Kidney glomerular epithelial cell (primary cell): ENCODE measurements at places on chromosomes 11 and 22.

DNA sequence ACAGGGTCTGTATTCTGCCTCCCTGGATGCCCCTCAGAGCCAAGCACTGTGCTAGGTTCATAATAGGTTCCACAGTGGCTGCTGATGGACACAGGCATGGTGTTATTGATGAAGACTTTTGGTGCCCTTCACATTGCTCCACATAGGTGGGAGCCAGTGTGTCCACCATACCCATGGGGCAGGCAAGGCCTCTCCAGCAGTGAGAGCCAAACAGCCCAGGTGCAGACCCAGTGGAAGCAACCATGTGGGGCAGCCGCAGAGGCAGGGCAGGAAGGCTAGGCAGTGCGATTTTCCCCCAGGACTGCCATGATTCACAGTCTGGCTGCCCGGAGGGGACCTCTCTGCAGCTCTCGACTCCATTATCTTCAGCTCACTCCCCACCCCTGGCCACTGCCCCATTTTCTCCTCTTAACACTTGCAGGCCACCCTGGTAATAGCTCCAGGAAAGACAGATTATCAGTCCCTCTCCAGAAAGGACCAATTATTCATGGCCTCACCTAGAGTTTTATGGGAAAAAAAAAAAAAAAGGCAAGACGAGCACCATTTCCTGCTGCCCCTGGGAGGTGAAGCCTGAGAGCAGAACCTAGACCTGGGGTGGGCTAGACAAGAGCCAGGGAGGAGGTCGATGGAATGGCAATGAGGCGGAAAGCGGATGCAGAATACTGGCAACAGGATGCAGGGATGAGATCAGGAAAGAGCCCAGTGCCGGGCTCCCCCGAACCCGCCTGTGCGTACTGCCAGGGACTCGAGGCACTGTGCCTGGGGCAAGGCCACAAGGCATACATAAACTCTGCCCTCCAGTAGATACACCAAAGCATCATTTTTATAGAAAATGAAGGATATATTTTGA is 343.0 kb upstream of the NCAM1 start:
- DNase-seq, result no peak

- DNase-seq, result no peak
These were observed 15.6 kb downstream of the ARAP1 start for GRCh38 chr11:72736452-72737069.

DNA sequence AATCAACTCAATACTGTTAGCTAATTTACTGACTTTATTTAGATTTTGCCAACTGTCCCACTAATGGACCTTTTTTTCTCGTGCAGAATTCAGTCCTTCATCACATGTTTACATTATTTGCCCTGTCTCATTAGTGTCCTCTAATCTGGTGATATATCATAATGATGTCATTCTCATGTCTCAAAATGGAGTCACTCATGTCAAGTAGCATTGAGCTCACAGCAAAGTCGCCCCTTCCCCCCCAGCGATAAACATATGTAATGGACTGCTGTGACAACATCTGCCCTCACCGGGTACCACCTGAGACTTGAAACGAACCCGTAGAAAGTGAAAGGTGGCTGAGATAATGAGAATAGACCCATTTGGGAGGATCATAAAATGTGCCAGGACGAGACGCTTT is 37.6 kb downstream of the HIPK3 start:
- DNase-seq, result no peak

- no peak for DNase-seq
These were observed 103.9 kb downstream of the ARL14EP start for GRCh38 chr11:30426781-30427180.

DNA sequence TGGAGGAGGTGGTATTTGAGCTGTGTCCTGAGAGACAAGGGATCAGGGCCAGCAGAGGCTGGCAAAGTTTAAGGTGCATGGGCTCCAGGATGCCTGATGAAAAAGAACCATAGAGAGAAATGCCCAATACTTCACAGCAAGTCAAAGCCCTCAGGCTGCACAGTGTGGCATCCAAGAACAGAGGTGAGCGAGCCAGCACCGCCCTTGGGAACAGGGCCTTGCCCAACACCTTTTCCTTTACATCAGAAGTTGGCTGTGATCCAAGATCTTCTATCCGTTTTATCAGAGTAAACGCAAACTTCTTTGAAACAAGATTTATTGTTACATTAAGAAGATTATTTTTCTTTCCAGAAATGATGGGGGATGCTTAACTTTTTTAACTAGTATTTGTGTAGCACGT is 1.4 kb downstream of the B3GNT6 start:
- no peak for DNase-seq

- DNase-seq, result no peak
These were observed 18.2 kb upstream of the CLPB start for GRCh38 chr11:72452495-72452894.

- no peak for DNase-seq
These were observed 27.7 kb downstream of the LRP4 start for GRCh38 chr11:46890665-46891064.

GRCh38 chr11:95661162-95661561 is 128.4 kb downstream of the FAM76B start:
- DNase-seq, result no peak

DNA sequence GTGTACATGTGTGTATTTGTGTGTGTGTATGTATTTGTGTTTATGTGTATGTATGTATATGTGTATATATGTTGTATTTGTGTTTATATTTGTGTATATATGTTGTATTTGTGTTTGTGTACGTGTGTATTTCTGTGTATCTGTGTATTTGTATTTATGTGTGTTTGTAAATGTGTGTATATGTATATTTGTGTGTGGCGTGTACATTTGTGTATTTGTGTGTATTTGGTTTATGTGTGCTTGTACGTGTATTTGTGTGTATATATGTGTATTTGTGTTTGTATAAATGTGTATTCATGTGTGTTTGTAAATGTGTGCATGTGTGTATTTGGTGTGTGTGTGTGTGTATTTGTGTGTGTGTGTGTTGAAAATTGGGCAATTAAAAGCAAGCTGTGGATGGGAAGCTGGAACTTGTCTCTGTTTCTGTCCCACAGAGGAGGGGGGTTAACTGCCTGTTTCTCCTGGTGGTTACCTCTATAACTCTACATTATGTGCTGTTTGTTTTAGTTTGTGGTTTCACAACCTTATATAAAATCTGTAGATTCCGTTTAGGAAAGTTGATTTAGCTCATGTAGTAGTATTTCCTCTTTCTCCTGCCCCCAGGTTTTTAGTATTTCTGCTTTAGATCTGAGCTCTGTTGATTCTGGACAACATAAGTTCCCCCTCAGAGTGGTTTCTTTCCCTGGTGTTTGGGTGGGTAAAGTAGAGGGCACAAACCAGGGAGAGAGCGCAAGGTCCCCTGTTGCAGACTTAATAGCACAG is 28.9 kb downstream of the AP2A2 start:
- DNase-seq, result no peak

DNA sequence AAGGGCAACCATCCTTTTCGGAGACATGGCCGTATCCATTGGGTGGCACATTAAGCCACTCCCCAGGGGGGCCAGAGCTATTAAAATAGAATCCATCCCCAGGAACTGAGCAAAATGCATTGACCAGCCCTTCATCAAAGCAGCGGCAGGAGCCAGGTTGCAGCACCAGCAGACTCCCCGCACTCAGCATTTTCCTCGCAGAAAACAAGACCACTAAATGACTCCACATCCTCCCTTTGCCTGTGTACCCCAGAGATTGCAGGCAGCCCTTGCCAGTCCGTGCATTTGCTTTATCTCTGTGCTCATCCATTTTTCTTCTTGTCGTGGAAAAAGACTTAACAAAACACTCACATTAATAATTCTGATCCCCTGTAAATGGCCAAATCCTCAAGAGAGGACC is 144.4 kb upstream of the LARGE1 start:
- no peak for DNase-seq

DNA sequence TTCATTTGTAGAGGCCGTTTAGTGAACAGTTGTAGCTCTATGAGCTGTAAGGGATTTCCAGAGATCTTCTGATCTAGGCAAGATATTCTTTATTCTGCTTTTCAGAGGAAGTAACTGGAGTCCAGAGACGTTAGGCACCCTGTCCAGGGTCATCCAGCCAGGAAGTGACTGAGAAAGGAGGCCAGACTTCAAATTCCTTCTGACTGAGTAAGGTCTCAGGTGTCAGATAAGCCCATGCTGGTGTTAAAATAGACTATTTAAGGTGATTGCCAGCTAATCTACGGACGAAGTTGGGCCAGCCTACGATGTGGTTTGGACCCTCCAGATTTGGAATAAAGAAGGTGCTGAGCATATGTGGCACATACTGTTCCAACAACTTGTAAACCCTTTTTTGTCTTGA is 54.6 kb downstream of the GRIK4 start:
- DNase-seq, result peak; percentile 45
